Left colon (tissue), 2 donors: ENCODE measurements at places on chromosomes 7 and 10.

DNA sequence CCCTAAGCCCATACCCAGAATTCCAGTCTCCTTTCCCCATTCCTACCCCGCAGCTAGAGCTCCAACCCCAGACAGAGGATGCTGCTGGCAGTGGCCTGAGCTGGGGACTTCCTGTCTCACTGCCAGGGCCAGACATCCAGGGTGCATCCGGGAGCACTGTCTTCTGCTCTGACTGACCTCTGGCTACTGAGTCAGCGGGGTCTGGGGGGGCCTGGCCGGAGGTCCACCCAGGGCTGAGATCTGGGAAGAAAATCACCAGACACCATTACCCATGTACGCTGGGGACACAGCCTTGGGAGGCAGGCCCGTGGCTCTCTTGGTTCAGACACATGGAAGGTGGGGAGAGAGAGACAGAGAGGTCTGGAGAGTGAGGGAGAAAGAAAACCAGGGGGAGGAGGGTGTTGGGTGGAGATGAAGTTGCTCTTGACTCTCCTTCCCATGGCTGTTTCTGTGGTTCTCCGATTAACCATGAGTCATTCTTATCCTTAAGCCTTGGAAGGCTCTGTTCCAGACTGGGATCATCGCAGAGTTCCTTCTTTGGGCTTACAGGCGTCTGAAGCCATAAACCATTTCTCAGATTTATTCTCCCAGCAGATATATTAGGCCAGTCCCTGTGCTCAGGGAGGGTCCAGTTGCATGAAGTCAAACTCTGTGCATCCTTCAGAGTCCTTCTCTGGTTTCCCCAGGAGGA is 23.6 kb downstream of the TSPAN15 start:
- no peak for DNase-seq

DNA sequence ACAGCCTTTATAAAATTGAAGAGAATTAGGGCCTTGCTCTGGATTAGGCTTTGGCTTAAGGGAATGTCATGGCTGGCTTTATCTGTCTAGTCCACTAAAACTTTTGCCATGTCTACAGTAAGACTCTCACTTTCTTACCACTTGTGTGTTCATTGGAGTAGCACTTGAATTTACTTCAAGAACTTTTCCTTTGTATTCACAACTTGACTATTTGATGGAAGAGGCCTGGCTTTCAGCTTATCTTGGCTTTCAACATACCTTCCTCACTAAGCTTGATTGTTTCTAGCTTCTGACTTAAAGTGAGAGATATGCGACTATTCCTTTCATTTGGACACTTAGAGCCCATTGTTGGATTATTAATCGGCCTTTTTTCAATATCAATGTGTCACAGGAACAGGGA is 96.1 kb downstream of the TPST1 start:
- DNase-seq, result no peak

DNA sequence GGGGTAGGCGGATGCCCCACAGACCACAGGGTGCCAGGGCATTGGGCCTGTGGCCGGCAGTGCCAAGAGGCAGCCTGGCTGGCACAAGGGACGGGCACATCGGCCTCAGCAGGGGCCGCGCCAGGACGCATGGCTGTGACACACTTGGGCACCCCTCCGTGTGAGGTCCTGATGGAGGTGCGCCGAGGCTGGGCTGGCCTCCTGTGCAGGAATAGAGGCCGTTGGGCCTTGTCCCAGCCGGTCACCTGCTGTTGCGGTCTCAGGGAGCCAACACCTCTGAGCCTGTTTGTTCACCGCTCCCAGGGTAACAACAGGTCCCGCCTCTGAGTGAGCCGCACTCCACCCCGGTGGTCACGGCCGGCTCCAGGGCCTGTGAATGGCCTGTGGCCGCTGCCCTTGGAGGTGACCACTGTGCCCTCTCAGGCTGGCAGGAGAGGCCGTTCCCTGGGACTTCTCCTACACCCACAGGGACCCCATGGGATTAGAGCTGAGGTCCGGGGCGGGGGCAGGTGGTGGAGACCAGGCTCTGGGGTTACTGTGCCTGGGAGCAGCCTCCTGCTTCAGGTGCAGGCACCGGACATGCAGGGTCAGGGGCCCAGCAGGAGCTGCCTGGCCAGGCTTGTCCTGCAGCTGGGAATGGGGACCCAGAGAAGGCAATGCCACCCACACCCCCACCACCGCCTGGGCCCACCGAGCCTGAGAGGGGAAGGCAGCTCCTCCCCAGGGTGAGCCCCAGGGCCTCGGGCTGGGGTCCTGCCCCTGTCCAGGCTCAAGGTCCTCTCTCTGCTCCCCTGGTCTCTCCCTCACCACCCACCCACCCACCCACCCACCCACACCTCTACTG is 12.0 kb downstream of the PWWP2B start:
- peak; percentile 82 for DNase-seq

DNA sequence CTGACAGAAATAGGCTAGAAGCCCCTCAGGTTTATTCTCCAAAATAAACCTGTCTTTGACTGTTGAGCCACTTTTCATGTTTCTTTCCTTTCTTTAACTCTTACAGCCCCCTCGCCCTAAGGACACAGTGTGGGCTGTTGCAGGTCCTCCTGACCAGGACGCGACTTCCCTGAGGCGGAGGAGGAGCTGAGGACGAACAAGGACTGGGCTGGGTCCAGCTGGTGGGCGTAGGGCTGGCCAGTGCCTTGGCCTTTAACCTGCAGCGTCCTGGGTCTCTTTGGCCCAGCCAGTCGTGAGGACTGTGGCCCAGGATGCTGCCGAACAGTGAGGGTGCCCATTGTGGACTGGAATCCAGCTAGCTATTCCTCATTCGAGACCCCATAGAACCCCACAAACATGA is 13.4 kb upstream of the BMS1 start:
- no peak for DNase-seq

- DNase-seq, result no peak
These were observed 114.1 kb downstream of the BMS1 start for GRCh38 chr10:42896735-42897134.
